ENCODE measurements at places on chromosomes 12 and 14.

GRCh38 chr14:85619851-85620250 lies 89.9 kb downstream of the FLRT2 start:
- no peak for DNase-seq

GRCh38 chr12:128474916-128475315 lies 207.9 kb downstream of the TMEM132C start:
- DNase-seq, result no peak

DNA sequence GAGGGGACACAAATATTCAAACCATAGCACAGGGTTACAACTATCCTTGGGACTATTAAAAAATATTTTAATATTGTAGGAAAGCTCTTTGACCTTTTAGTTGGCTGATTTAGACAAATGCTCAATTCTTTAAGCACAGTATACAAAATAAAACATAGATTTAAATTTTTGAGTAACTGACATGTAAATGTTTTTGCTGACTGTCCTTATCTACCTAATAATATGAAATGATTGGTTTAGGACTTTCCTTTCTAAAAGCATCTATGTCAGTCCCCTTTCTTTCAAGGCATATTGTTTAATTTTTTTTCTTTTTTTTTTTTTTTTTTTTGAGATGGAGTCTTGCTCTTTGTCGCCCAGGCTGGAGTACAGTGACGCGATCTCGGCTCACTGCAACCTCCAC lies 16.5 kb upstream of the OR6J1 start:
- DNase-seq, result no peak

DNA sequence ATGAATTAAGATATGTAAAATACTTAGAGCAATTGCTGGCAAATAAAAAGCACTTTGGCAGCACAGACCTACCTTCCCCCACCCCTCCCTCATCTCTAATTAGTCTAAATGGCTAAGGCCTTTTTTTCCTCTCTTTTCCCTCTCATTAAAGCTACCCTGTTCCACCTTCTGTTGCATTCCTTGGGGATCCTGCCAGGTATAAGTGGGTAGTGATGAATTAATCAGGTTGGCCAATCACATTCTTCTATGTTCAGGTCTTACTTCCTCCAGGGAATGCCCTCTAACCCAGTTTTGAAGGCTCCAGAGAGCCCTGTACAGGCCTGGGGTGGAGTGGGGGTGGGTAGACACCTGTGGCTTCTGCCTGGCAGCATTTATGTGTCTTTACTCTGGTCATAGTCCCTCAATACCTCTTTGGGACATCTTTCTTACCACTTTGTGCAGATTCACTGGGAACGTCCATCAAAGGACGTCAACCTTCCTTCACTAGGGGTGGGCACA lies 28.4 kb downstream of the HSPB8 start:
- DNase-seq, result no peak

GRCh38 chr14:94269156-94269555 lies 23.9 kb downstream of the SERPINA10 start:
- no peak for DNase-seq

GRCh38 chr12:1310653-1311052 lies 283.7 kb downstream of the FBXL14 start:
- no peak for DNase-seq

DNA sequence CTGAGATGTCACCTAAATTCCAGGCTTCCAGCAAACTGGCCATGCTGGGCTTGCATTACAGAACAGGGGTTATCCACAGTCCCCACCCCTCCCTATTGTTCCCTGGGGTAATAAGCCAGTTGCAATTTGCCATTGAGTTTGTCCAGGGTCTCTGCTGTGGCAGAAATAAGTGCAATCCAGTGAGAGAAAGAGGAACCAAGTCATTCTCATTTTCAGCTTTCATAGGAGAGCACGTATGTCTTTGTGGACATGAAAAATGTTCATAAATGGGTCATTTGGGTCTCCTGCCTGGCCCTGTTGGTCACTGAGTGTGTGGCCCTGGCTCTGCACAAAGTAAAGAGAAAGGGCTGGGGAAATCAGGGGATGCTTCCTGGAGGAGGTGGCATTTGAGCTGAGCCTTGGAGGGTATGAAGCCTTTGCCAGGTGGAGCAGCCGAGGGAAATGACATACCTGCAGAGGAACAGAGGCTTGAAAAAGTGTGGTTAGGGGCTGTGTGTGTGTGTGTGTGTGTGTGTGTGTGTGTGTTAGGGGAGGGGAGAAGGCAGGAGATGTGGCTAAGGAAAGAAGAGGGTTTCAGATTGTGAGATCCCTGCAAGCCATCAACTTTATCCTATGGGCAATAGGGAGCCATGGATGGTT lies 29.3 kb downstream of the CMKLR1 start:
- no peak for DNase-seq

Data from adrenal gland (tissue), 19 donors.